ENCODE measurements at places on chromosomes 2 and 18.

DNA sequence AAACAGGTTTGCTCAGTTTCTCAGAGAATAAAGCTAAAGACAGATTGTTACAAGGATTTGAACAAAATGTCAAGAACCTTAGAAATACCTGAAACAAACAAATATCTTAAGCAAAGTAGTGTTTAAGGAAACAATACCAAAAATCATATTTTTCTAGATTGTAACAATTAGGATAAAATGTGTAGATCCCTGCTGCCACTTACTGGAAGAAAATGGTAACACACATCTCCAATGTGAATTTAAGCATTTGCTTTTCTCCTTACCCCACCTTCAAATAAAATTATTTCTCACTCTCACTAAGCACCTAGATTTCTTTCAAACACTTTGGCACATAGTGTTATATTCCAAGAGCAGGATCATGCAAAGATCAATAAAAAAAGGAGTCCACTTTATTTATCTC lies 34.9 kb downstream of the SUCLG1 start:
- no peak for DNase-seq

GRCh38 chr18:50187659-50188058 lies 7.3 kb downstream of the MYO5B start:
- DNase-seq = no peak

- no peak for DNase-seq
Measured at GRCh38 chr18:72948439-72948838, 80.7 kb upstream of the NETO1 start.

GRCh38 chr2:200624026-200624425 lies 38.2 kb downstream of the AOX1 start:
- no peak for DNase-seq

DNA sequence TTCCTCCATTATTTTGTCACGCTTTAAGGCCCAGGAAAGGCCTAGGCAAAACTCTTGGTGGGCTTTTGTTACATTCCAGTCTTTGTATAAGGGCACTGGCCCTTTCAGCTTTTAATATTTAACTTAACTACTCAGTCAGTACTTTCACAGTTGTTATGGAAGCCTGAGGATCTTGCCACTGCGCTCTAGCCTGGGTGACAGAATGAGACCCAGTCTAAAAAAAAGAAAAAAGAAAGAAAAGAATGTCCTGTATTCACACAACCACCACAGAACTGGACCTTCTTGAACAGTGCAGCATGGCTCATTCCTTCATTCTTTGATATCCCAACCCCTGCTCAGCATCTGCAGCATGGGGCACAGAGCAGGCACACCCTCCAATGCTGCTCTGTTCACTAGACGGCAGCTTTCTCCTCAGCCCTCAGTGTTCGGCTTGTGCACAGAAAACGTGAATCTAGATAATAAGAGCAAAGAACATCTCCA lies 93.4 kb upstream of the MSH2 start:
- DNase-seq = no peak

DNA sequence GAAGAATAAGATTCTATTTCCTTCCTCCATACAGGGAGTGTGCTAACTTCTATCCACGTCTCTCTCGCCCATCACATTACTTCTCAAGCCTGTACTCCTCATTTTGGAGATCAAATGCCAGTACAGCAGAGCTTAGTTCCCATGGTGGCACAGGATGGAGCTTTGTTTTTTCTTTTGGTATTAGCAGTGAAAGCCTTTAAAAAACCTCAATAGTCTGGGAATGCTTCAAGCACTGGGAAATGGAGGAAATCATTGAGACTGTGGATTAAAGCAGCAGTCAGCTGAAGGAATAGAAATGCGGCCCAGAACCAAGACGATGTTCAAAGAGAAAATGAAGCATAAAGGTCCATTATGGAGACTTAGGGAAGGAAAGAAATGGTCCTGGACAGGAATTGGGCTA lies 102.3 kb downstream of the NRXN1 start:
- no peak for DNase-seq

GRCh38 chr2:55309446-55309845 lies 40.4 kb upstream of the MTIF2 start:
- peak; percentile 22 for DNase-seq

DNA sequence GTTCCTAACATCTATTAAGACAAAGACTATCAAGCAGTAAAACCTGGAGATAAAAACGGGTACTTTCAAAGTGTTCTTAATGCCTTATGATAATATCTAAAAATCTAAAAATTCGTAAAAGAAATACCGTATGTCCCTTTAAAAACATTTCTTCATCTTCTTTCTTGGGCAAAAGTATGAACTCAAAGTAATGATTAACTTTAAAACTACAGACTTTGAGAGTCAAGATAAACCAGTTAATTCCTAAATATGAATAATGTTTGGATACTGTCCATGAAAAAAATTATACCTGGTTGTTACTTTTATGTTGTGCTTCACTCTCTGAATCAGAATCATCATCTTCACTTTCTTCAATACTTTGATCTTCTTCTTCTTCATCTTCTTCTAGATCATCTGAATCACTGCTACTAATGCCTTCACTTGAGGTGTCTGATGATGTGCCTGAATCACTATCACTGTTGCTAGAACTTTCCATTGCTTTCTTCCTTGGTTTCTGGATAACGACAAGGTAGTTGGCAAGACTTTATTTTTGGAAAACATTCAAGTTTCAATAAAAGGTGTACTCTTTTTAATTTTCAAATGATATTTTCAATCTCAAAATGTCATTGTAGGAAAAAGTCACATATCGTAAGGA lies 152.3 kb upstream of the WDSUB1 start:
- no peak for DNase-seq

DNA sequence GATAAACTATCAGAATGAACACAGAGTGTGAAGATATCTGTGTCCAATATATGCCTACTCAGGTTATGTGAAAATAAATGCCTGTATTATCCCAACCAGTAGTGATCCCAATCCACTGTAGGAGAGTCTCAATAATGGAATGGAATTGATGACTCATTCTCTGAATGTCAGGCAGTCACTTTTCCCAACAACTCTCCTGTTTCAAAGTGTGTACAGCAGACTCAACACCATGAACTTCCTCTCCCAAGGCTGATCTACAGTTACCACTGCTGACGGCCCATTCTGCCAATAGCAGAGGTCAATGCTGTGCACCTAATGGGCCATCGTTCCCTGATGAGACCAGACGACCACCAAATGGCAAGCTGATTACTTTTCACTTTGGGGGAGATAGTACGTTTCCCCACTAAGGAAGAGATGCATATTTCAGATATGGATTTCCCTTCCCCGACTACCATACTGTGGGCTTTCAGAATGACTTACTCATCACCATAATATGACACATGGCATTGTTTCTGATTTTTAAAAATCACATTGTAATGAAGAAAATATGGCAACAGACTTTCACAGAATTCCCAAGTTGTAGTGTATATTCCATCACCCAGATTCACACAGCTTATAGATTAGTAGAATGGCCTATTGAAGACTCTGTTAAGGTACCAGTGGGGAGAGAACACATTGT lies 601.7 kb upstream of the VRK2 start:
- DNase-seq = no peak

- no peak for DNase-seq
Measured at GRCh38 chr2:16765356-16765755, 99.7 kb upstream of the CYRIA start.

DNA sequence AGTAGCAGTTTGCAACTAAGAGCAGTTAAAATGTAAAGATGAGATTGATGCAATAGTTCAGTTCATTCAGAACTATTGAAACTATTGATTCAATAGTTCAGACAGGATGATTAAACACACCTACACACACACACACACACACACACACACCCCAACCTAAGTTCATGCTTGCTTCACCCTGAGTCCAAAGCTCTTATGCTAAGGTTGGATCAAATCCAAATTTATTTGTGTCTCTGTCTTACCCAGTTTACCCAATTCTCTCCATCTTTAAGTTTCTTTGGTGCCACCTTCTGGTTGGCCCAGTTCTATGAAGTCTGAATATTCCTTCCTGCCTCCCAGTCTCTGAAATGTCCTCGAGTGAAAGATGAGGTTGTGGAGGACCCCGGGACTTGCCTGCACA lies 5.1 kb downstream of the SERPINB8 start:
- no peak for DNase-seq

GRCh38 chr18:75173125-75173432 lies 35.9 kb downstream of the PTGR3 start:
- no peak for DNase-seq

DNA sequence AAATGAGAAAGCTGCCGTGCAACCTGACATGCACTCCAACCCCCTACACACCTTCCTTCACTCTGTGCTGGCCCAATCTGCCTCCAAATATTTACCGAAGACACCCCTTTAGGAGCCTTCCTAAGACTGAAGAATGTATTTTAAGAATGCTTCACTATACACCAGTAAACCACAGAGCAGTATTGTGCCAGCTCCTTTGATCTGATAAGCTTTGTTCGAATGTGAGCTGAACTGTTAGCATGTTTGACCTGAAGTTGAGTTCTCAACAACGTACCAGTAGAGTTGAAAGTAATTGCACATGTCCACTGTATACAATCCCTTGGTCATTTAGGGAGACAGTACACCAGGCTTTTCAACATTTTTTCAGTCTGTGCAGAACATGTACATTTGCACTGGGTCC lies 259.2 kb downstream of the TGIF1 start:
- no peak for DNase-seq

DNA sequence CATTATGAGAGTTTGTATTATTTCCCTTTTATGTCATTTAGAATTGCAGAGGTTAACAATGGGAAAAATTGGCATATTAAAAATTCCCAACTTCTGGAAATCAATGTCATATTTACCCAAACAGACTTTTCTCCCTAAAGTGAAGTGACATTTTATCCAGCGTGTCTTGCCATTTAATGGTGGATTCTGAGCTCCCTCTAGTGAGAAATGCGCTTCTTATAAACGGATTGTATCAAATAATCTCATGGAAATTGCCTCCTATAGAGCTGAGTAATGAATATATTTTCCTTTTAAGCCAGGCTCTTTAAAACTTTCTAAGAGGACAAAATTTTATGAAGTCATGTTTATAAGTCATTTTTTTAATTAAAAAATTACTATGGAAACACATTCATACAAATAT lies 5.7 kb upstream of the GCFC2 start:
- DNase-seq = peak; percentile 18

- DNase-seq = no peak
Measured at GRCh38 chr2:195251214-195251613, 405.8 kb upstream of the SLC39A10 start.

DNA sequence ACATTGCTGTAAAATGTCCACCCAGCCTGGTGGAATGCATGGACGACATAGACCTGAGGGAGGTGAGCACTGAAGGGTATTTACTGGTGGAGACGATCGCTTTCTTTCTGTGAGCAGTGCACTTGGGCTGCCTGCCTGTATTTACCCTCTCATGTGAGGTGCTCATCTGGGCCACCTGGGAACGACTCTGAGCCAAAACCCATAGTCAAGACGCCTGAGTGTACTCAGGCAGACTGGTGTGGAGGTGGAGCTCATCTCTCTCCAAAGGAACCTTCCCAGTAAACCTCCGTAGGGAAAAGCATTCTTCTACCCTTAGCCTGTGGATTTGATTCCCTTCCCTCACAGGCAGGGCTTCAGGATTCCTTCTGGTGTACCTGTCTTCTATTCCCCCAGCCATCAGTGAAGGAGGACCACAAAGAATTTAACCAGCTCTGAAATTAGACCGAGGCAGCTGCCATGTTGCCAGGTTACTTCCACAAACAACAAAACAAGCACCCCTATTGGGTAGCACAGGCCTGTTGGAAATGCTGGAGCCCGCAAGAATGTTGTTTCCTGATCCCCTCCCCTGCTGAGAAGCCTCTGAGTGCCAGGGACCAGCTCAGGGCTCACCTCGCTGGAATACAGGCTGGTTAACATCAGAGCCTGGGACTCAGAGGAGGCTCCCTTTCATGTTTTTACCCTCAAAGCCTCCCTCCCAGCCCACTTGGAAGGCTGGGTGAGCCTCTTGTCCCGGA lies 47.5 kb upstream of the TXNDC2 start:
- DNase-seq = no peak

- no peak for DNase-seq
Measured at GRCh38 chr2:181770150-181770549, 89.8 kb upstream of the NEUROD1 start.

DNA sequence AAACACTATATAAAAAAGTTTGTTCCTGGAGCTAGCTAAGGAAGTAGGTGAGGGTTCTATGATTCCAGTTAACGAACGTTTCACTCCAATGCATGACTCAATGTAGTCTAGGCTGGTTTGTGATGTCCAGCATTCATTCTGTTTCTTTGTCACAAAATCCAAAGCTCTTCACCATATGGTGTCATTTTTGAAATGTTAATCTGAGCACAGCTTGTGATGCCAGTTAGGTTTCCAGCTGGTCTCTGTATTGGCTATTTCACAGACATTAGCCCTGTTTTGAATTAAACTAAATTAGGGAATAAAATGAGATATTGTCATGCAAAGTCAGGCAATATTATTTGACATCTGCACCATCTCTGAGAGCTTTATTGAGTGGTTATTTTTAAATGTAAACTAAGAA lies 159.4 kb downstream of the RBM43 start:
- DNase-seq = no peak

GRCh38 chr18:66630831-66631230 lies 26.9 kb upstream of the CDH19 start:
- no peak for DNase-seq

DNA sequence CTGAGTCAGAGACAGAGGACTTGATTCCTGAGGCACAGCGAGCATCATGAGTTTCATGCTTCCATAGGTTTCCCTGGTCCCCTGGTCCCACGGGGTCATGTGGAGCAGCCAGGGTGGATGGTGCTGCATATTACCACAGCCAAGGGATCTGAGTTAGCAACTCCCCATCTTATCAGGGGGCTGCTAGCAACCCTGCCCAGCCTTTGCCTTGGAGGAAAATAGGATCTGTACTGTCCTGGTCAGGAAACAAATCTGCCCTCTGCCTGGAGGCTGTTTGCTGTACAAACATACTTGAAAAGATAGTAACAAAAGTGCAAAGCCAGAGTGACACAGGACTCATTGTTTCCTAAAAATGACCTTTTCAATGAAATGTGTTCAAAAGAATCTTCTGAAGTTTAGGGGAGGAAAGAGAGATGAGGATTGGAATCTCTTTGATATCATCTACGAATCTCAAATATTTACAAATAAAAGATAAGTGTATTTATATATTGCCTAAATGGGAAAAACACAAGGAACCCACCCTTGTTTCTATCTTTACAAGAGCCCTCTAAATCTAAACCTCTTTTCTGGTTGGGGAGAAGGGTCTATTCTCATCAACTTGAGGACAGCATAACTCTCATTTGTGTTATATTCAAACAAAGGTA lies 194.8 kb downstream of the CD226 start:
- no peak for DNase-seq

DNA sequence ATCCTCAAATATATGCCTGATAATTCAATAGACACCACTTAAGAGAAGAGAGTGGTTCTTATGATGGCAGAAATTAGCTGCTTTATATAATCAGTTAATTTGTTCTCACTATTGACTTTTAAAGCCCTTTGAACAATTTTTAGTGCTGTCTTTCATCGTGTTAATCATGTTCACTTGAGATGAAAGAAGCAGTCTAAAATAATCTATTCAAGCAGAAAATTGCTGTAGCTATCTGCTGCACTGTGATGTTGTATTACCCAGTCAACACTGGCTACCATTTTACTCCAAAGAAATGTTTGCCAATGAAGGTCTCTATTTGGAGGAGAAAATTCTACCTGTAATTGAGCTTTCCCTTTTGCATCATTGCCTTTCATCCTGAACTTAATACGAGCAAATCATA lies 459.8 kb upstream of the FSIP2 start:
- no peak for DNase-seq

- DNase-seq = no peak
Measured at GRCh38 chr2:43027097-43027873, 199.1 kb downstream of the ZFP36L2 start.

Measured in HTR-8/SVneo (cell line).